ENCODE measurements at places on chromosomes 16 and 17.

DNA sequence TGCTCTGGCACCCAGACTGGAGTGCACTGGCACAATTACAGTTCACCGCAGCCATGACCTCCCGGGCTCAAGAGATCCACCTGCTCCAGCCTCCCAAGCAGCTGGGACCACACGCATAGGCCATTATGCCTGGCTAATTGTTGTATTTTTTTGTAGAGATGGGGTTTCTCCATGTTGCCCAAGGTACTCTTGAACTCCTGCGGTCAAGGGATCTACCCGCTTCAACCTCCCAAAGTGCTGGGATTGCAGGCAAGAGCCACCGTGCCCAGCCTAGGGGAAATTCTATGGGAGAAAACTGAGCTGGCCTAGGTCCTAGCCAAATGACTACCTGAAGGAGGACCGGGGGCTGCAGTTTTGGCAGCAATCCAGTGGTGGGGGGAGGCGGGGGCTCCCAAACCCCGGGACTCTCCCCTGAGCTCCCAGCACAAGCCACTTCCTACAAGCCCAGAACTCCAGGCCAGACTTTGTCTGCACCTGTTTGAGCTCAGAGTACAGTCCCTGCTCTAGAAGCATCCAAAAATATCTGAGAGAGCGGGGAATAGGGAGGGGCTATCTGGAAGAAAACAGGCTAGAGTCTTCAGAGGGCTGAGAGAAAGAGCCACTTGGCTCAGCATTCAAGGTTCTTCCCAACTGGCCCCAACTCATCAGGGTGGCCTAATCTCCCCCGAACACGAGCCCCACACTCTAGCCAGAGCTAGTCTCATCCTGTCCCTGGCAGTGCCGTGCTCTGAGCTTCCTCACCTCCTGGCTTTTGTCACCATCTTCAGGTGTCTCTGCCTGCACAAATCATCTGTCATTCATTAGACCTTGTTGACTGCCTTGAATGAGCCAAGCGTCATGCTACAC, 9.1 kb downstream of the SRL start:
- no peak for DNase-seq

GRCh38 chr16:680625-680945, 375 bp downstream of the STUB1 start:
- no peak for DNase-seq

DNA sequence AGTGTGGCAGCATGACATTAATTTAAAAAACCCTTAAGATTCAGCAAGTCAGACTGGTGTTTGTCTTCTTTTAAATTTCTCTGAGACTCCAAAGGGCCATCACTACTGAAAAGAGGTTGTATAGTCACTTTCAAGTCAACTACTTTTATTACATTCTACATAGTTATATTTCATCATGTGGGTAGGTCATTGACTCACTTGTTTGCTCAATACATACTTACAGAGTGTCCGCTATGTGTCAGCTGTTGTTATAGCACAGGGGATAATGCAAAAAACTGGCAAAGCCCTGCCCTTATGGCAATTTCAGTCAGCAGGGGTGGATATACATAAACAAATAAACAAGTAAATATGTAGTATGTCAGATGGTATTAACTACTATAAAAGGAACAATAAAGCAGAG, 2.5 kb upstream of the MYH4 start:
- DNase-seq, result no peak

DNA sequence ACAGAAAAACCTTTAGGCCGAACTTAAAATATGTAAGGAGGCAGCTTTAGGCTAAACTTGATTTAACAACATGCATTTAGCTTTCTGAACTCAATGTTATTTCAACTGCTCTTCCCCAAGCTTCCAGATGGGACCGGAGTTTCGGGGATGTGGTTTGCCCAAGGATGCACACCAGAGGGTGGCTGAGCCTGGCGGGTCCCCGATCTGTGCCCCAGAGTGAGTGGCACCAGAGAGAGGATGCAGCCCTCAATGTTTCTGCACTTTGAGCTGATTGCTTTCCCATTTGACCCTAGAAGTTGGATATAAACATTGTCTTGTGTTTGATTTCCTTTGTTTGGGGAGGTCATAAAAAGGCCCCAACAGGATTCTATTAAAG, 348.0 kb upstream of the TNRC6C start:
- DNase-seq, result no peak
